ENCODE measurements at places on chromosomes 16 and 17.

GRCh38 chr17:74088285-74088933, 115.1 kb upstream of the RPL38 start:
- no peak for DNase-seq

- DNase-seq, result no peak
Measured at GRCh38 chr17:3335876-3336275, 37.7 kb upstream of the OR3A1 start.

- DNase-seq, result no peak
Measured at GRCh38 chr17:46139432-46140210, 53.6 kb downstream of the KANSL1 start.

DNA sequence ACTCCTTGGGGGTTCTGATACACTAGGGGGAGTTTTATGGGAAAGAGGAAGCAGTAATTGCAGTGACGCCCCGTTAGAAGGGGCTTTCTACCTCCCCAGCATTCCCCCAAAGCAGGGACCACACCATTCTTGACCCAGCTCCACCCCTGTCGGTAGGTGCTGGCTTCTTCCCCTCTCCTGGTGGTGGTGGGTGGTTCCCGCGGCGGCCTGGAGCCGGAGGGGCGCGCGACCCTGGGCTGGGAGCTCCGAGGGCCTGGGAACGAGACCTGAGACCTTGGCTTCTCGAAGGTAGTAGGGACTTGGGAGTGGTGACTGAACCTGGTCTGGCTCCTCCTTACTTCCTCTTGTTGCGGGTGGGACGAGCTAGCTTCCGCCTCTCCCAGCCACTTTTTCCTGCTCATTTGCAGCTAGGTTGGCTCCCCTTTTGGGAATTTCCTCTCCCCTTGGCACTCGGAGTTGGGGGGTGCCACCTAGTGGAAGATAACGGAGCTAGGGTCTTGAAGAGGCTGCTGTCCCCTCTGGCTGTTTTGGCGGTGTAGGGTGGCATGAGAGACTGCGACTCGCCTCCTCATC, 438 bp downstream of the GRN start:
- peak; percentile 75 for DNase-seq

- peak; percentile 8 for DNase-seq
Measured at GRCh38 chr16:80369138-80369958, 171.4 kb upstream of the DYNLRB2 start.

- DNase-seq, result peak; percentile 42
Measured at GRCh38 chr16:89687092-89687940, 827 bp downstream of the CDK10 start.

GRCh38 chr16:80142281-80142680, 398.5 kb upstream of the DYNLRB2 start:
- no peak for DNase-seq

GRCh38 chr16:22364241-22364640, 10.2 kb downstream of the CDR2 start:
- no peak for DNase-seq

GRCh38 chr16:48392407-48392806, 7.2 kb upstream of the SIAH1 start:
- no peak for DNase-seq

GRCh38 chr16:88957887-88958577, 19.0 kb downstream of the CBFA2T3 start:
- DNase-seq, result no peak

- no peak for DNase-seq
Measured at GRCh38 chr17:77382356-77382911, 241.7 kb downstream of the SEC14L1 start.

GRCh38 chr16:84292011-84292410, 2.7 kb upstream of the WFDC1 start:
- DNase-seq, result no peak

GRCh38 chr17:48202959-48203358, 95.4 kb downstream of the SNX11 start:
- no peak for DNase-seq

GRCh38 chr16:64950262-64950661, 171.6 kb downstream of the CDH11 start:
- DNase-seq, result no peak

GRCh38 chr17:68937890-68938514, 17.2 kb downstream of the ABCA8 start:
- DNase-seq, result no peak

DNA sequence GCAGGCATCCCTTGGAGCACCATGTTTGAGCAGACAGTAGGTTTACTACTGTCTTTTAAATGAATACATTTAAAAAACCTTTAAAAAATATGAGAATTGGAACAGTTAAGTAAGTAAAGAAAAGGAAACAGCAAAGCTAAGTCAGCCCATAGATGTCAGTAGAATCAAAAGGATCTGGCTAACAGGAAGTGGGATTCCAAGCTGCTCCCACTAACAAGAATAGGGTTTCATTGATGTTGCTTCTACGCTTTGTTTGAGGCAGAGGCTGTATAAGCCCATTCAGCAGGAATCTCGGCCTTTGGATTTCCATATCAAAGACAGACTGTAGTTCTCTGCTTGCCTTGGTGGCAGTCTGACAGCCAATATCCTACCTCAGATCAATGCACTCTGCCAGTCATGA, 122.9 kb upstream of the ELAC2 start:
- no peak for DNase-seq

GRCh38 chr17:72111336-72111923, 9.4 kb upstream of the SOX9 start:
- no peak for DNase-seq

- DNase-seq, result no peak
Measured at GRCh38 chr17:18138065-18138749, 29.7 kb downstream of the MYO15A start.

DNA sequence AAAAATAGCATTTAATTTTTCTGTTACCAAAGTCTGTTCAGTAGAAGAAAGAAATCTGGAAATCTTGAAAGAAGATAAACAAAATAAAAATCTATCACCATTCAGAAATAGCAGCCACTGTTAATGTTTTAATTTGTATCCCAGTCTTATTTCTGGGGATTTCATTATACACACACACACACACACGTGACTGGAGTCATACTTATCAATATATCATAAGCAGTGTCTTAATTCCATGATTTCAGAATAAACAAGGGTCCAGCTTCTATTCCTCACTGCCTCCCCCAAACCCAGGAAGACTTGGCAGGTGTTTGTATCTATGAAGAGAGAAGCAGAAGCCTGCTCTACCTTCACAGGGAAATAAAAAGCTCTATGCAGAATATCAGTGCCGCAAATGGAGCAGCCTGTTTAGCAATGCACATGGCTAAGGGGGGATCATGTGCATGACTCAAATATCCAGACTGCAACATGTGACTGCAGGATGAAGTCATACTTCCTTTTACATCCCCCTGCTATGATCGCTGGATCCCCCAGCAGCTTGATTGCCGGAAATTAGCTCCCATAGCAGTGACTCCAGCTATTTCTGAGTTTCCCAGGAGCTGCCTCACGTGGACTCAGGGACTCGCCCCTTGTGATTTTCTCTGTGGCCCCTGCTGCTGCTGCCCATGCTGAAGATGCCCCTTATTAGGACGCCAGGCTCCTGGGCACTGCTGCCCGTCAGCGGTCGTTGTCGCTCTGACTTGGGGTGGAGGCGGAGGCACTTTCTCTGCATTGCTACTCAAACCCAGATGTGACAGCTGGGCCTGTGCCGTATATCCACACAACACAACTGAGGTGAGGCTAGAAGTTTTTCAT, 341.0 kb downstream of the CPPED1 start:
- peak; percentile 23 for DNase-seq

GRCh38 chr17:36885771-36886377, 51.4 kb upstream of the LHX1 start:
- no peak for DNase-seq

DNA sequence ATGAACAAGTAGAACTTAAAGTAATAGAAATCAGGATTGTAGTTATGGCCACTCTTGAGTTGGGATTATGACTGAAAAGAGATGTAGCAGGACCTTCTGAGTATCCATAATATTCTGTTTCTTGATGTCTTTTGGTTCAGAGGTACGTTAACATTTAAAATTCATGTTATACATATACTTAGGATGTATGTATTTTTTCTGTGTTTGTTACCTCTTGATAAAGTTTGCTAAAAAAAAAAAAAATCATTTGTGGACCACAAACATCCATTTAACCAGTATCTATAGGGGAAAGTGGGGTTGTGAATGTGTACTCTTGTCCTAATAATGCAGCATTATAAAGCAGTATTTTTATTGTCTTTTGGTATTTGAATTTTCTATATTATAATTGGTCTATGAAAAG, 65.6 kb downstream of the BCAS3 start:
- DNase-seq, result no peak

GRCh38 chr17:75647061-75647460, 13.8 kb downstream of the SMIM5 start:
- DNase-seq, result no peak

- DNase-seq, result no peak
Measured at GRCh38 chr17:14745541-14745940, 444.7 kb downstream of the HS3ST3B1 start.

DNA sequence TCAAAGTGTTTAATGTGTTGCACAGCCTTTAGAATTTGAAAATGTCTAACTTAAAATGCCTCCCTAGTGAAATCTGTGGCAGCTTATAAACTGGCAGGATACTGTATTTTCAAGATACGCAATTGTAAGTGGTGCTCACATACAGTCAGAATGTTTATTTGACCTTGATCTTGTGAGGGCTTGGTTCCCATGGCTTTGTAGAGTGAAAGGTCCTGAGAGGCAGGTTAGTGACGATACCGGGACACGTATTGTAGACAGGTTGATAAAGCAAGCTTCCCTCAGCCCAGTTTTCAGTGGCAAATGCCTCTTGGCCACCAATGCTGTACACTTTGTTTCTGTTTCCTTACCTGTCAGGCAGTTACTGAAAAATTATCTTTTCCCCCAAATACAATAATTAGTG, 426.6 kb downstream of the MAF start:
- no peak for DNase-seq

- no peak for DNase-seq
Measured at GRCh38 chr16:2470603-2471015, 488 bp upstream of the NTN3 start.

- no peak for DNase-seq
Measured at GRCh38 chr17:10060526-10060925, 137.9 kb downstream of the GAS7 start.

DNA sequence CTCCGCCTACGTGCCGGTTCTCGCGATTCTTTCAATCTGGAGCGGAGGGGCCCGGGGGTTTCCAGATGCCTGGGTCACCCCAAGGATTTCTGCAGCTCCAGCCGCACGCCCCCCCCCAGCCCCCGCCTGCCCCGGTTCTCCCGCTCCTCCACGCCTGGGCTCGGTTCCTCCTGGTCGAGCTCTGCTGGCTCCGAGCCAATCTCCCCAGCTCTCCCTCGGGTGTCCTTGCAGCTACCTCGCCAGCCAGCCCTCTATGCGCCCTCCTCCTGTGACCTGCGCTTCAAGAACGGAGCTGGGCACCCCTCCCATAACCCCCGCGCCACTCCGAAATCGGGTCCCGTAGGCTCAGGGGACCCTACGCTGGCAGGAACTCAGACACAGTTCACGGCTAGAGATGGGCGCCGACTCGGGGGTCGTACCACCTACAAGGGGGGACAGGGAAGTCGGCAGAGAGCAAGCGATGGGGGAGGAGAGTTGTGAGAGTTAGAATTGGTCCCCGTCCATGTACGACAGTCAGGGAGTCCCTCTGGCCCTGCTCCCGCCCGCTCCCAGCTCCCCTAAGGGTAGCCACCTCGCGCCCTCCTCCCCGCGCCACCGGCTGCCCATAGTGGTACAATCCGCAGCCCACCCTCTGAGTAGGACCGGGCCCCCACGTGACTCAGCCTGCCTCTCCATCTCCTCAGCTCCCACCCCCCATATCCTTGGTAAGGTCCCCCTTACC, 961 bp downstream of the FGF11 start:
- DNase-seq, result no peak

GRCh38 chr17:58788199-58788598, 32.5 kb downstream of the PPM1E start:
- no peak for DNase-seq

DNA sequence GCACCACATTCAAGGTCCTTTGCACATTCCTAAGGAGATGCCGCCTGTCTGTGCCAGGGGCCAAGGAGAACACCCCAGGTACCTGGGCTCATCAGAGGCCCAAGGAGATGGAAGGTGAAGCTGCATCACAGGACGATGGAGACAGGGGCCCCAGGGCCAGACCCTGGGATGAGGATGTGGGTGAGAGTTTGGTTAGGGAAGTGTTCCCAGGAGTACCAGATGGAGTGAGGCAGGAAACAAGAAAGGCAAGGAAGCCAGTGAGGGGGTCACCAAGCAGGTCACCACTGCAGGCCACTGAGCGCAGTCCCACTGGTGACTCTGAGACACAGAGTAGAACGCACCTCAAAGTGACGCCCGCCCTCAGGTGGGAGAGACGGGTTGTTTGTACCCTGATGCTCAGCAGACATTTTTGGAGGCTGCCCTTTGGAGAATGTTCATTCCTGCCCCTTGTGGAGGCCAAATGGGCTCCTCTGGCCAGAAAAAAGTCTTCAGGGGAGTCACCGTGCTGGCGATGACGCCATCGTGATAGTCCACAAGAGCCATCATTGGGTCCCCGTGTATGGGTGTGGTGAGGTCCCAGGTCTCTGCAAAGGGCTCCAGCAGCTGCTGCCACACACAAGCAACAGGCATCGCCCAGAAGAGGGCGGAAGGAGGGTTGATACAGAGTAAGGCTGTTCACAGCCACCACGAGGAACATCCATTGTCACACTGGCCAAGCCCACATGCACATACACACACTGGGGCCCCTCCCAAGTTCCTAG, 57.5 kb downstream of the BEAN1 start:
- no peak for DNase-seq

GRCh38 chr17:74063439-74063838, 140.0 kb upstream of the RPL38 start:
- no peak for DNase-seq

- no peak for DNase-seq
Measured at GRCh38 chr16:287981-288920, 5.3 kb downstream of the PDIA2 start.

GRCh38 chr17:40453881-40454612, 10.8 kb downstream of the IGFBP4 start:
- no peak for DNase-seq

DNA sequence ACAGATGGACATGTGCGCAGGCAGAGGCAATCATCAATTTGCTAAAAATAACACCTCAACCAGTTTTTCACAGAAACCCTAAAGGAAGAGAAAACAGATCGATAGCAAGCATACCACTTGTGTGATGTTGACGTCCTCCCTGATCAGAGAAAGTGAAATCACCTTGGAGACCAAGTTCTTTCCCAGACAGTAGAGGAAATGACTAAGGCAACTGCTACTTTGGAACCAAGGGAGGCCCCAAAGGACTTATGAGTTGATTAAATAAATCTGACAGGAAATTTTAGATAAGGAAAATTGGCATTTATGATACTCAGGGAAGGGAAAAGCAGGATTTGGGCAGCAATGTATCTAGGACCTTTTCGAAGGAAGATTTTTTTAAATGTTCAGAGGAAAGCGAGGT, 267.1 kb upstream of the ASIC2 start:
- no peak for DNase-seq

All from frontal cortex (tissue), 4 donors.